AML-193 (cell line): ENCODE measurements at places on chromosomes 2 and 18.

DNA sequence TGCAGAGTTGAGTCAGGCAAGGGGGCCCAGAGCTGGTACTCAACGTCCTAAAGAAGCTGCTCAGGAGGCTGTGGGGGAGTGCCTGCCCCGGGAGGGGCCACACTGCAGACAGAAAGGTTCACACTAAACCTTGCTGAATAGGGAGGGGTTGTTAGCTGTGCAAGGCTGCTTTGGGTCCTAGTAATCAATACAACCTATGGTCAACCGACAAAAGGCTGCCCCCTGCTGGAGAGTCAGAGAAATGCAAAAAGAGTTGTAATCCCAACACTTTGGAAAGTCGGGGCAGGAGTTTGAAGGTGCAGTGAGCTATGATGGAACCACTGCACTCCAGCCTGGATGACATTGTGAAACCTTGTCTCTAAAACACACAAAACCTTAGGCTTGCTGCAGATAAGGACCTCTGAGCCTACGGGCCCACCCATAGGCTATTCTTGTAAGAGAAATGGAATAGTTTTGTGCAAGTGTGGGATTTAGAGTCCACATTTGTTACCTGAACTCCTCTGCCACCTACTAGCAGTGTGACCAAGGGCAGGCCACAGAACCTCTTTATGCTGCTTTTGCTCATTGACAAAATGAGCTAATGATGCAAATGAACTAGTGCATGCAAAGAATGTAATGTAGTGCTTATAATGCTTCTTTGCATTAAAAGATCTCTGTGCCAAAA is 81.5 kb downstream of the PRPF40A start:
- DNase-seq: peak; percentile 35

DNA sequence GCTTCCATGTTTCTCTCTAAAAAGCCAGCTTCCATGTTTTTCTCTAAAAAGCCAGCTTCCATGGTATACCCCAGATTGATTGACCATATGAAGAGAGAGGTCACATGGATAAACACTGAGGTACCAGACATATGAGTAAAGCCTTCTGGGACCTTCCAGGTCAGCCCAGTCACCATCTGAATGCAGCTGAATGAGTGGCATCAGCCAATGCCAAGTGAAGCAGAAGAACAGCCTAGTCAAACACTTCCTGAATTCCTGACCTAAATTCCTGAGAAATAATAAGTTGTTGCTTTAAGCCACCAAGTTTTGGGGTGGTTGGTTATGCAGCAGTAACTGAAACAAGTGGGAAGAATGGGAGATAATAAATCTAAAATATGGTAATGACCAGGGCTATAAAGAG is 5.7 kb upstream of the ALS2 start:
- DNase-seq: no peak

- DNase-seq: no peak
These were observed 31.8 kb upstream of the OTOS start for GRCh38 chr2:240172071-240172895.

DNA sequence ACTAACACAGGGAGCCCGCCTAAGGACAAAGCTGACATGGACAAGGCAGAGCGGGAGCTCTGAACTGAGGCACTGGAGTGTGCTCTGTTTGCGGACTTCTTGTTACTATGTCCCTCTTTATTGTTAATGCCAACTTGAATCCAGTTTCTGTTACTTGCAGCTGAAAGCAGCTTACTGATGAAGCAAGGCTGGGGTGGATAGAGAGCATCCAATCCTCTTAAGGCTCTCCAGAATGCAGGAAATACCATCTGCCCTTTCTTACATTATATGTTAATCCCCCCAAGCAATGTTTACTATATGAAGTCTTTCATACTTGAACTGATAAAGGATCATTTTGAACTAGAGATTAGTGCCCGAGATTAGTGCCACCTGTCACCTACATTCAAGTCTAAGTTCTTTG is 9.4 kb downstream of the FAM210A start:
- DNase-seq: no peak

DNA sequence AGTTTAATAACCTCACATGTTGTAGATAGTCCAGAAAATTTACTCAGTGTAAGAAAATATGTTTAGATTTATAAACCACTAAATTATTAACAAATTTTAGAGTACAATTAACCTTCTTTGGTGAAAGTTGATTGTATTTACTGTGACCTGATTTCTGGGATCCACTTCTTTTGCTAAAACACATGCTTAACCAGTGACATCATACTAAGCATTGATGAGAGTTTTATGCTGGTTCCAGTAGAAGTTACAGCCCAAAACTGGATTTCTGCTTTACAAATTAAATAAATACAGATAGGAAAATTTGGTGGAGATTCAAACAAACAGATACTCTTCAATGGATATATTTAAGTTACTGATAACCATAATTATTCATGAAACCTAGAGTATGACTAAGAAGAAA is 40.9 kb downstream of the RBBP8 start:
- no peak for DNase-seq

GRCh38 chr2:2788076-2788475 is 457.0 kb upstream of the MYT1L start:
- no peak for DNase-seq

- no peak for DNase-seq
These were observed 70.3 kb downstream of the CERKL start for GRCh38 chr2:181586569-181587081.

GRCh38 chr2:85503851-85504777 is 34.9 kb upstream of the MAT2A start:
- DNase-seq: no peak

GRCh38 chr2:69082430-69082997 is 69.5 kb downstream of the ANTXR1 start:
- no peak for DNase-seq

GRCh38 chr18:76619261-76619620 is 124.2 kb upstream of the ZNF516 start:
- peak; percentile 54 for DNase-seq

DNA sequence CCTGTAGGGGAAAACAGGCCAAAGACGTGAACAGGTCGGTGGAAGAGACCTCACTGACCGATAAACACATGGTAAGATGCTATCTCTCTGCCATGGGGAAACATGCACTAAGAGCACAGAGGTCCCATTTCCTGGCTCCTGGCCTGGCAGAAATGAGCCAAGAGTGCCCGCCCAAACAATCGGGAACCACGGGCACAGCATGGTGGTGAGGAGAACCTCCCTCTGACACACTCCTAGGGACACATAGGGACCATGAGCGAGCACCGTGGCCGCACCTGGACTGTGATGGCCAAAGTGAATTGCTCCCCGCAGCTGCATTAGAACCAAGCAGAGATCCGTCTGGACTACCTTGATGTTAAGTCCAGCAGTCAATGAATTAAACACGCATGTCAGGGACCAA is 11.1 kb downstream of the HS6ST1 start:
- no peak for DNase-seq

DNA sequence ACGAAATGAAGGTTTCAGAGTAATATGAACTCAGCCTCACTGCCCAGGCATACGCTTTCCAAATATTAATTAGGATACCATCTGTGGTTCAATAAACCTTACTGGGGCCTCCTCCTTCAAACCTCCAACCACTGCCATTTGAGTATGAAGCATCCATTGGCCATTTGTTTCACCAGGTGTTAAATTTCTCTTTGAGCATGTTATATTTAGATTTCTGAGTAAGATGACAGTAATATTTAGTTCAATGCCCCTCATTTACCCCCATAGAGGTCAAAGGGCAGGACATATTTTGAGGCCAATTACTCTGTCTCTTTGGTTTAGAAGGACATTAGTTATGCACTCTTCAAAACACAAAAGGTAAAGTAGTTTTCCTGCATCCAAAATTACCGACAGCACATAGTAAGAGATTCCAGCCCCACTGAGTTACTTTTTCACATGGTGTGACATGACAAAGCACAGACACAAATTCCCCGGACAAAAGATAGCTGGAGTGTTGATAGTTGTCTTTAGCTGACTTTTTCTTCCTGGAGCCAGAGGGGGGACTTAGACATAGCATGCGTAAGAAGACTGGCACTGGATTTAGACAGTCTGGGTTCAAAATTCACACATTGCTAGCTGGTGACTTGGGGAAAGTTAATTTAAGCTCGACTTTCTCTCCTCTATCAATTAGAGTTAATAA is 33.1 kb upstream of the LNPK start:
- no peak for DNase-seq

DNA sequence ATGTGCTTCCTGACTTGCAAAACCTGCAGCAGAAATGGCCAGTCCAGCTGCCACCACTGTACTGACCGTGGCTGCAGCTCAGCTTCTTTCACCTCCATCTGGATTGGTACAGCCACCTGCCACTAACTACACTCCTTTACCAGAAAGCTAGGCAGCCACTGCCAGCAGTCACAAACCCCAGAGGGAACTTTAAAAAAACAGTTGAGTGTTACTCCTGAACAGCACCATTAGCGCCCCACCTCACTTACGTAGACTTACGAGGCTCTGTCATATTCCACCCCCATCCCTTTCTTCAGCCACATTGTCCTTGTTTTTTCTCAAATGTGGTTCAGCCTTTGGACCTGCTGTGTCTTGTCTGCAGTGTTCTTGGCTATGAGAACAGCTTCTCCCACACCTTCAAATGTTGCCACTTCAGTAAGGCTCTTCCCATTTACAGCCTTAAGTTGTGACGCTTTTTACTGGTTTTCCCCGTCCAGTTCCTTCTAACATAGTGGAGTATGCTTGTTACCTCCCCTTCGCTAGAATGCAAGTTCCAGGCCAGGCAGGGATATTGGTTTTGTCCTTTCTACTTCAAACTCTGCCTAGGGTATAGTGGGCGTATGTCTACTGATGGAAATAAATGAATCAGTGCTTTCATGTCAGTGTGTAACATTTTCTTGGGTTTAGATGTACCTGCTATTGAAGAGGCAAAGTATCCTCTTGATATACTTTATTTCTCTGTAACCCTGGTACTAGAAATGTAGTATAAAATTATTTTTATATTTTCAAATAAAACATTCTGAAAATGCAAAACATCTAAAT is 17.0 kb downstream of the HNRNPA3 start:
- no peak for DNase-seq

- DNase-seq: no peak
These were observed 3.1 kb upstream of the TXNL4A start for GRCh38 chr18:79991494-79991893.

DNA sequence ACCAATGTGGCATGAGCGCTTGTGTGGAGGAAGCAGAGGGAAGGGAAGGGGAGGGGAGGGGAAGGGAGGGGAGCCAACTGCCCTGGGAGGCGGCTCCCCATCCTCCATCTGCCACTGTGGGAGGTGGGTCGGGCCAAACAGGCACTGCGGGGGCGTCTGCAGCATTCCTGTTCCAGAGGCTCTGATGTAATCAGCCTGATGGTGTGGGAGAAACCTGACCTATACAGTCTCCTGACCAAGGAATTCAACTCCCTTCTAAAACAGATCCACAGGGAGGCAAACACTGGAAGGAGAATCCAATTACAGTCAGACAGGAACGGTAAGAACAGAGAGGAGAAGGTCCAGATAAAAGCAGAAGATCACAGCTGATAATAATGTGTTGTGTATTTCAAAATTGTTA is 88.8 kb downstream of the CD8B2 start:
- DNase-seq: no peak

DNA sequence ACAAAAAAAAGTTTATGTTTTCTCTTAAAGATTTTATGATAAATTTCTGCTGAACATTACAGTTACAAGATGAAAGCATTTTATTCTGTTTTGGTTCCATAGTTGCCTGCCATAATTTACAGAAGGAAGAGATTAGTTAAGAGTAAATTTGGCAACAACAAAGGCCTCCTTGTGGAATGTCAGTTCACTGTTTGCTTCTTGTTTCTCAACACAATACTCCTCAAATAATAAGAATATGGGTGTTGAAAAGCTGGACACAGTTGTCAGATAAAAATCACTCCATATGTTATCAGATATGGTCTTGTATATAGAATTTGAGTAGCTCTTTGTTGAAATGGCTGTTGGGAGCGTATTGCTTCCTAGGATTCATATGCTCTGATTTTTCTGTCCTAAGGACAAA is 359.5 kb downstream of the CPS1 start:
- no peak for DNase-seq

DNA sequence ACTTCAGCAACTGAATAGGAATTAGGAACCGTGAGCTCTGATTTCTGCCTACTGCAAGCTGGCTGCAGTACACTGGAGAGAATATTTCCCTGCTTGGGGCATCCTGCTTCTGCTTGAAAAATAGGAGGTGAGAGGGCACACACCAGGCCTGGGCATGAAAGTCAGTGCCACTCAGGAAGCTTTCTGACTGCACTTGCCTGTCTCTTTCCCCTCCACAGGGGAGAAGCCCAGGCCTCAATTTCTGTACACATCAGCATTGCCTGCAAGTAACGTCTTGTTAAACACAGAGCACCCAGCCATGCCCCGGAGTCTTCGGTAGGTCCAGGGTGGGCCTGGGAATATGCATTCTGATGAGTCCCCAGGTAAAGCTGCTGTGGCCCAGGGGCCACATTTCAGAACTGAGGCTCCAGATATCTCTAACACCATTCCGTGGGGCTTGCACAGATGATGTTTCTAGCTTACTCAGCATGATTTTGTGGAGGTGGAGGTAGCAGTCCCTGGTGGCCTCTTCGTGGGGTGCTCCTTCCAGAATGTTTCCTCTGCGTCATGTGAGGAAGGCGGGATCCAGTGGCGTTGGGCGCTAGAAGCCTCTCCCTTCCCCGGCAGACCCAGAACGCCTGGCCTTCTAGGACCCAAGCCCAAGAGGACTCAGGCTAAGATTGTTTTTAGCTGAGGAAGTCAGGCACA is 114.1 kb downstream of the ZBTB7C start:
- no peak for DNase-seq

- DNase-seq: no peak
These were observed 96.4 kb downstream of the VIT start for GRCh38 chr2:36792951-36793350.

- no peak for DNase-seq
These were observed 823.2 kb upstream of the ID2 start for GRCh38 chr2:7858624-7859023.

DNA sequence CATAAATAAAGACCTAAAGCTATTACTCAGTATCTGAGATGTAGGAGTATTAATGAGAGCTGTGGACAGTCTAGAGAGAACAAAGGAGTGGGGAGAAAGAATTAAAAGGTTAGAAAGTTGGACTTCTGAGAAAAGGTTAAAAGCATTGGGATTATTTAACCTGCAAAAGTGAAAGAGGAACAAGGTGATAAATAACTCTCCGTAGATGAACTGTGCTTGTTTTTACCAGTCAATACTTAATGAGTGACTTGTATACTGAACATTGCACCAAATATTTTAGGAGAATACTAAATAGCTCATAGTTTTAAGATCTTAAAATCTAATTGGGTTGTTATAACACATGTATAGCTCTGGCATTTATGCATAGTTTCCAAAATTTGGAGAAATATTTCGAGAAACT is 137.5 kb downstream of the GPD2 start:
- DNase-seq: no peak

GRCh38 chr18:24397694-24398368 is at the start of gene OSBPL1A:
Gene OSBPL1A, minus strand, starts transcription at chr18:24397824. Its CDS starts 20,291 bp downstream, at chr18:24377533.
- DNase-seq: no peak
